ENCODE measurements at places on chromosomes 2 and 18. TPM values are rescaled to one million over a fixed set of nuclear protein-coding genes. Genes with fewer than 3 reads are reported as not detected.

RNF152 gene
- 18.3 TPM for total RNA-seq

CSRNP3 gene
- 2.0 TPM for total RNA-seq

TRIM54 gene
- total RNA-seq, result 0.09 TPM

KCNK3 gene
- under 0.01 TPM for total RNA-seq

ANKRD30B gene
- total RNA-seq, result not detected

CCDC102B gene
- 5.3 TPM for total RNA-seq

RAD51AP2 gene
- total RNA-seq, result not detected

SMYD1 gene
- total RNA-seq, result not detected

OSGEPL1 gene
- 3.9 TPM for total RNA-seq

GALNT3 gene
- total RNA-seq, result 0.16 TPM

G6PC2 gene
- total RNA-seq, result not detected

EMILIN1 gene
- total RNA-seq, result 257 TPM

REG1B gene
- total RNA-seq, result not detected

SPR gene
- 27.9 TPM for total RNA-seq

NAT8 gene
- total RNA-seq, result not detected

GPR45 gene
- total RNA-seq, result not detected

MYOM1 gene
- total RNA-seq, result 1.7 TPM

PLCL1 gene
- 0.60 TPM for total RNA-seq

KIF1A gene
- total RNA-seq, result under 0.01 TPM

HOXD4 gene
- total RNA-seq, result not detected

ARL6IP6 gene
- 7.8 TPM for total RNA-seq

ZNF892 gene
- total RNA-seq, result 4.4 TPM

DSC3 gene
- 0.09 TPM for total RNA-seq

MBD5 gene
- total RNA-seq, result 18.5 TPM

RAPGEF4 gene
- total RNA-seq, result 1.9 TPM

SERPINB12 gene
- total RNA-seq, result not detected

DYSF gene
- total RNA-seq, result not detected

CCL20 gene
- total RNA-seq, result not detected

ALKAL2 gene
- not detected for total RNA-seq

POTEI gene
- total RNA-seq, result not detected

CFAP65 gene
- under 0.01 TPM for total RNA-seq

TGFA gene
- not detected for total RNA-seq

PTGR3 gene
- 6.5 TPM for total RNA-seq

MEP1B gene
- not detected for total RNA-seq

CRYBA2 gene
- total RNA-seq, result not detected

BMP10 gene
- total RNA-seq, result not detected

PLA2R1 gene
- 13.6 TPM for total RNA-seq

SCTR gene
- not detected for total RNA-seq

MRPS5 gene
- 48.1 TPM for total RNA-seq

KYNU gene
- total RNA-seq, result 1.6 TPM
